HuH-7 (cell line): ENCODE measurements at places on chromosomes 4 and X.

GRCh38 chr4:128220286-128221235 is 67.1 kb downstream of the PGRMC2 start:
- peak; percentile 10 for DNase-seq

- no peak for DNase-seq
These were observed 182.2 kb downstream of the BCOR start for GRCh38 chrX:39915596-39915995.

- DNase-seq = no peak
These were observed 257.4 kb downstream of the NLGN4X start for GRCh38 chrX:5971300-5971699.

GRCh38 chrX:15929194-15929593 is 74.6 kb upstream of the AP1S2 start:
- no peak for DNase-seq

- no peak for DNase-seq
These were observed 456.7 kb downstream of the GRID2 start for GRCh38 chr4:92760433-92760832.
